Activated CD4-positive, alpha-beta T cell treated with anti-CD3 and anti-CD28 coated beads, Interleukin-2, Interleukin-4, amounts not matched to agents 100 ng/mL and 50 ng/mL, durations not matched to agents 16 hours and 8 hours (primary cell): ENCODE measurements at places on chromosomes 11 and 22.

GRCh38 chr11:126491092-126491491, 135.6 kb downstream of the ST3GAL4 start:
- DNase-seq, result no peak

DNA sequence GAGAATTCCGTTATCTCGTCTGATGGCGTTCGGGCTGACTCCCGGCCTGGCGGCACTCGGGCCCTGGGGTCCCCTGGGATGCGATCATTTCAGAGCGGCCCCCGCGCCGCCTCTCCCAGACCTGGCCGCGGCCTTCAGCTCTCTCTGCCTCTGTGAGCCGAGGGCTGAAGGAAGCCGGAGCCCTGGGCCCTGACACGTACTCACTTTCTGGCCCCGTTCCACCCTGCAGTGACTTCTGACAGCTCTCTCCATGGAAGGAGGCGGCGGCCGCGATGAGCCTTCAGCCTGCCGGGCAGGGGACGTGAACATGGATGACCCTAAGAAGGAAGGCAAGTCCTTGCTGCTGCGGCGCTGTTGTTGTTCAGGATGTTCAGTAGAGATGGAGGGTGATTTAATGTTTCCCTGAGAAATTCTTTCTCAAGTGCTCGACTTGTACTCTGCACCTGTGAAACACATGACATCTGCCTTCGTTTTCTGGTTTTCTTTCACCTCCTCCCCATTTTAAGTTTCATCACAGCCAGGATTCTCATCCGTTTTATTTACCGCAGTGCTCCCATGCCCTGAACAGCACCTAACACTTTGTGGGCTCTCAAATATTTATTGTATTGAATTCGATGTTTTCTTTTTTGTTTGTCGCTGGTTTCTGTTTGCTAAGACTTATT, 612 bp downstream of the GTSE1 start:
- DNase-seq, result no peak

- DNase-seq, result no peak
Measured at GRCh38 chr11:1511937-1512496, 25.4 kb upstream of the MOB2 start.

DNA sequence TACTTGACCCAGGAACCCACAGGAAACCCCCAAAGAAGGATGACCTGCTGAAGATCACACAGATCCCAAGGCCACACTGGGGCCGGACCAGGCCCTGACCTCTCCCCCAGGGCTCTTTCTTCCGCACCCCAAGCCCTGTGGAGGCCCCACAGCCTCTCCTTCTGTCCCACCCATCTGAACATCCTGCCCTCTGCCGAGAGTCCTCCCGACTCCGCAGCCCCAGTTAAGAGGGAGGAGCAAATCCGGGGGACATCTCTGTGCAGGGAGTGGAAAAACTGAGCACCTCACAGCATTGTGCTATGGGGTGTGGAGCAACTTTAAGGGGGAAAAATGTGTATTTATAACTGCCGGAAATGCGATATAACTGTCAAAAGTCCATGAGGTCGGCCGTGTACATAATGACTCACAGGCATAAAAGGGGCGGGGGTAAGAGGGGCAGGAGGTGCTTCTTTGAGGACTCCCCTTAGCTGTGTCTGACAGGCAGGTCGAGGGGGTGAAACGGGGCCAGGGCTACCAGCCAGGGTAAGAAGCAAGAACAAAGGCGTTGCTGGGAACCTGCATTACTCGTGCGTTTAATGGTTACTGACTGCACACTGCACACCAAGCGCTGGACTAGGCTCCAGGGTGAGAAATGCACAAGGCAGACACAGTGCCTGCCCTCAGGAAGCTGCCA, 57.2 kb downstream of the WNT11 start:
- DNase-seq, result no peak

- no peak for DNase-seq
Measured at GRCh38 chr11:57804466-57804865, 42.9 kb downstream of the CTNND1 start.

GRCh38 chr11:23947883-23948282, 549.0 kb upstream of the LUZP2 start:
- DNase-seq, result no peak

DNA sequence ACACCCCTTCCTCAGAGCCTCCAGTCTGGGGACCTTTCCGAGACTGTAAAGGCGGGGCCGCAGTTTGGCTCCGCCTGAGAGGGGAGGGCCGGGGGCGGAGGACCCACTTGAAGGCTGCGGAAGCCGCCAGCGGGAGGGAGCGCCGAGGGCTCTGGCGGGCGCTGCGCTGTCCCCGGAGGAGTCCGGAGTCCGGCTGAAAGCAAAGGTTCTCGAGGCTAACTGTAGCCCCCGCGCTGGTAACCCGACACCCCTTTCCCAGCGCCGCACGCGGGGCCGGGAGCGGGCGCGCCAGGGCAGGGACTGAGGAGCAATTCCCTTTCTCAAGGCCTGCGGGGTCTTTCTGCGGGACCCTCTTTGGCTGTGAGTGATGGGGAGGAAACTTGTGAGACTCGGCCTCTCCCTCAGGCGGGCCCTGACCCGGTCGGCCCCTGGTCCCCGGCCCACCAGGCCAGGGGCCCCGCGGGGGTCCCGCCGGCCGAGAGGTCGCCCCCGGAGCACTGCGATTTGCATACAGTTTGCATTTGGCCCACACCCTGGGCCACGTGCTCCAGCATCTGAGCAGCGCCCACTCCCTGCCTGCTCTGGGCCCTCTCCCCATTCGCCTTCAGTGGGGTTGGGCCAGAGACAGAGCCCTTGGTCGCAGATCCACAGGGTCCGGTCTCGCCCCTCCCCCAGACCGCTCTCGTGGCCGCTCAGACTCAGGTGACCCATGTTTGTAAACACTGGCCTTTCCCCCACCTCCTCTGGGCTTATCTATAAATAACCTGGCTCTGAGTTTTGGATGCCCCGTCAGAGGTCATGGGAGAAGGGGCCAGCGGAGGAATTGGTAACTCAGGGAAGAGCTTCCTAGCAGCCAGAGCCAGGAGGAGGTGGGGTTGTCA, 519 bp upstream of the ART5 start:
- peak; percentile 36 for DNase-seq

GRCh38 chr22:31206896-31207687, 5.0 kb upstream of the LIMK2 start:
- no peak for DNase-seq

GRCh38 chr11:94525546-94526324, 13.5 kb downstream of the C11orf97 start:
- no peak for DNase-seq

DNA sequence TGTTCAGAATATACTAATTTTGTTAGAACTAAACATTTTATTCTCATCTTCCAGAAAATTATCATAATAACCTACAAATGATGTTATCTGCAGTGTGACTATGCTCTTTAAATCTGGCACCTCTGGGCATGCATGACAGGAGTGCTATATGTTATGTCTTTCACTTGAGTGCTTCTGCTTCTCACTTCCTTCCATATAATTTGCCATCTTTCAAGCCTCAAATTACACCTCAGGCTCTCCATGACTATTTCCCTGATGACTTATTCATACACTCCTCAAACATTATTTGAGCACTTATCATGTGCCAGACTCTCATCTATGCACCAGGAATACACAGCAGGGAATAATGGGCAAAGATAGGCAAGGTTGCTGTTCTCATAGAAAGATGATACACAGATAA, 219.3 kb upstream of the POU2AF2 start:
- no peak for DNase-seq

DNA sequence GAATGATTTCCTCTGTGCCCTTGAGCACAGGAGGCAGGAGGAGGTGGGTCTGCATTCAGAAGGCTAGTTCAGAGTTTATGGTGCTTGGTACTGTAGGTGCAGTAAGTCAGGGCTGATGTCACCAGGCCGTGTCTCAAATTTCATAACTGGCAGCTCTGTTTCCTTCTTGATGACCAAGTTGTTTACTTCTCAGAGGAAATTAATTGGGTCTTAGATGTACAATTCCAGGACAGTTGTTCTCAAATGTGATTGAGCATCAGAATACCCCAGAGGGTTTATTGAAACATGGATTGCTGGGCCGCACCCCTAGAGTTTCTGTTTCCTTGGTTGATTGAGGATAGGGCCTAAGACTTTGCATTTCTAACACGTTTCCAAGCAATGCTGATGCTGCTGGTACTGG, 6.2 kb downstream of the AMOTL1 start:
- DNase-seq, result no peak

DNA sequence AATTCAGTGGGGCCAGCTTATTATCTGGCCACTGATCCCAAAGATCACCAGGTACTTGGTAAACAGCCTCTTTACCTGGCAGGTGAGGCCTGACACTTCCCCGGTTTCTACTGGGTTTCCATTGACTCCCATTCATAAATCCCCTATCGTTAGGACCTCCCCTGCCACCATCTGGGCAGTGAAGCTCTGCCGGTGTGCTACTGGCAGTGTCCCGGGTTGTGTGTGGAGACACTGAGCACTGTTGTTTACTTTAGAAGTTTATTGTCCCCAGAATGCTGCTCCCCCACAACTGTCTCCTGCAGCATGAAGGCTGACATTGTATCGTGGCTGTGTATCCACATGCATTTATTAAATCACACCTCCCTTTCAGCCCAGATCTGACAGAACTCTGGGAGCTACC, 142.7 kb downstream of the WNT7B start:
- no peak for DNase-seq

- DNase-seq, result no peak
Measured at GRCh38 chr11:12859872-12860657, 149.1 kb upstream of the RASSF10 start.

GRCh38 chr22:19810381-19811201, 44.1 kb downstream of the GNB1L start:
- DNase-seq, result no peak

GRCh38 chr11:61541598-61541997, 33.0 kb downstream of the LRRC10B start:
- DNase-seq, result no peak

- DNase-seq, result no peak
Measured at GRCh38 chr11:93032580-93032979, 63.1 kb downstream of the MTNR1B start.

DNA sequence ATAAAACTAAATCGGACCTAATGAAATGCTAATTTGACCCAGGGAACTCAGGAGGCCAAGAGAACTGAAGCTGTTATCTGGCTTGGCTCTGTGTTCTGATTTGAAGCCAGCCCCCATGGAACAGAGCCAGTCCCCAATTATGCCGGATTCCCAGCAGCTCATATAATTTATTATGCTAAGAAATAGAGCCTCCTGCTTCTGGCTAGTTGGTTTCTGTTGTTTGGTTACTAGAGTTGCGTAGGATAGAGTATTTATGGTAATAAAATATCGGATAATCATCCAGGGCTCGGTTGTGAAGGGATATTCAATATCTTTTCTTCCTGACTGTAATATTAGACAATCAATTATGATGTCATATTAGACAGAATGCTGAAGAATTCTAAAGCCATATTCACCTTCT, 120.4 kb upstream of the TTC12 start:
- DNase-seq, result no peak

GRCh38 chr11:83070731-83071566, 748 bp downstream of the RAB30 start:
- DNase-seq, result no peak

DNA sequence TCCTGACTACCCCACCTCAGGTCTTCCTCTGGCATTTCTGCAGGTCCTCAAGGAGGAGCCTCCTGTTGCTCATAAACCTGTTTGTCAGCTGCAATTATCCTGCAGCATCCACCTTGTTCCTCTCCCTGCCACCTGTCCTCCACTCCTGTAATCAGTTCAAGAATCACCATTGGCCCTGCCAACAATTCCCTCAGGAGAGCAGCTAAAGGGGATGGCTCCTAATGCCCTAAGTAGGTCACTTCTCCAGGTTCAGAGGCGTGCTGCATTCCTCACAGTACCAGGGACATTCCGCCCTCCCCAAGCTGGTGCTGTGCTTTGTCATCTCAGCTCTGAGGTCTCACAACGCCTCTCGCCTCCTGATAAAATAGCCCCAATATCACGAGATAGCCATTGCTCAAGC, 2.1 kb downstream of the CLDN25 start:
- DNase-seq, result no peak

DNA sequence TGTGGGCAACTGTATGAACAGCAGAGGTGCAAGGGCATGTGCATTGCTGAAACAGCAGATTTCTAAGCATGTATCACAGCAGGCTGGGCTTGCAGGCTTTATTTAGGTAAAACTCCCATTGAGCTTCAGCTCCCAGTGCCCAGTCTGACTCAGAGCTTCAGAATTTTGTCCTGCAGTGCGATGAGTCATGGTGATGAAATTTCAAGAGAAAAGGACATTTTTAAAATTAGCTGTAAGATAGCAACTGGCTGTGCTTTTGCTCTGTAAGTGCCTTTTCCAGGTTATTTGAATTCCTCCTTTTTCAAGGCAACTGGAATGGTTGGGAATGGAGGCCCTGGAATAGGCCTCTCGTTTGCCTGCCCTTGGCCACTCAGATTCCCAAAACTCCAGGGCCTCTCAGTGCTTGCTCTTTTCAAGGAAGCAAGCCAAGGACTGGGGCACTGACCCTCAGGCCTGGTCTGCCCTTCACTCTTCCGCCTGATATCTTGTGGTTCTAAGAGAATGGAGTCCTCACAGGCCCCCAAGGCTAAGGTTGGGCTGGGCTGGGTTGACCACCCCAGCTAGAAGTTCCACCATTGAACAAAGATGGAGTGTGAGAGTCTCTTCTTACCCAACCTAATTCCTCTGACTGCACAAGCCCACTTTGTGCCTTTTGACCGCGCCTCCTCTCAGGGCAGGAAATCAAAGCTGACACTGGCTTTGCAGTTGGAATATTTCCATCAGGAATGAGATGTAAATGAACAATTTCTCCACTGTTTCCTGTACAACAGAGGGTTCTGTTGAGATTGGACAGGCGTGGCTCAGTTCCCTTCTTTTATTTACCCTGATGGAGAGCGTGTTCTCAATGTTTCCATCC, 59.5 kb upstream of the PRSS23 start:
- peak; percentile 66 for DNase-seq

DNA sequence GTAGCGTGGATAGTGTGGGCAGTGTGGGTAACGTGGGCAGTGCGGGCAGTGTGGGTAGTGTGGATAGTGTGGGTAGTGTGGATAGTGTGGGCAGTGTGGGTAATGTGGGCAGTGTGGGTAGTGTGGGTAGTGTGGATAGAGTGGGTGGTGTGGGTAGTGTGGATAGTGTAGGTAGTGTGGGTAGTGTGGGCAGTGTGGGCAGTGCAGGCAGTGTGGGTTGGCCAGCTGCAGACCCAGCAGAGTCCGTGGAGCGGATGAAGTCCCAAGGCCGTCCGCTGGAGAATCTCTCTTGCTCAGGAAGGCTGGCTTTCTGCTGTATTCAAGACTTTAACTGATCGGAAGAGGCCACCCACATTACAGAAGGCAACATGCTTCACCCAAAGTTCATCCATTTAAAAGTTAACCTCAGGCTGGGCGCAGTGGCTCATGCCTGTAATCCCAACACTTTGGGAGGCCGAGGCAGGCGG, 26.1 kb upstream of the KRTAP5-6 start:
- no peak for DNase-seq

DNA sequence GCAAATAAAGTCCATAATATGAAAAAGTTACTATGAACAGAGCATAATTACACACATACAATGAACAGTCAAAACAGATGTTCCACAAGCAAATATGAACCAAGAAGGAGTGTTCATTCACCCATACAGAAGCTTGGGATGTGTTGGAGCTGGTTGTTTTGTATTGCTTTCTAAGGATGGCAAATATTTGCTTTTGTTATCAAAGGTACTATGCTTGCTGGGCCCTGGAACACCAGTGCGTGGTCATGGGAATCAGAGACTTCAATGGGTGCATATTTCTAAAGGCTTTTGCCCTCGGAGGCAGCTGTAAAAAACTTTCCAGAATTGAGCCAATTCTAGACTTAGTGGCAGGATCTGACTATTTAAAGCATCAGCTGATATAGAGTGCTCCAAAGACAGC, 85.1 kb downstream of the BARX2 start:
- no peak for DNase-seq
